ENCODE measurements at places on chromosomes 7 and 10. TPM values are rescaled to one million over a fixed set of nuclear protein-coding genes. Genes with fewer than 3 reads are reported as not detected.

SCIN gene
- 0.05 TPM for polyA plus RNA-seq

CCDC186 gene
- 1.3 TPM for polyA plus RNA-seq

PKD1L1 gene
- 7.9 TPM for polyA plus RNA-seq

MSRB2 gene
- 20.6 TPM for polyA plus RNA-seq

URGCP gene
- 14.9 TPM for polyA plus RNA-seq

GBX1 gene
- not detected for polyA plus RNA-seq

SPDYE2B gene
- not detected for polyA plus RNA-seq

SLC26A3 gene
- polyA plus RNA-seq, result not detected

BAIAP2L1 gene
- 0.32 TPM for polyA plus RNA-seq
